ENCODE measurements at places on chromosomes 16 and 17. TPM values are rescaled to one million over a fixed set of nuclear protein-coding genes. Genes with fewer than 3 reads are reported as not detected.
A peak's percentile ranks its signal among the peaks of the same experiment; 100 is the strongest.

- no peaks in the 10 kb centered on the region for H3K4me1 ChIP-seq
- H3K36me3 ChIP-seq = no peaks in the 10 kb centered on the region
- H3K27ac ChIP-seq = no peak overlapping the region
Measured at GRCh38 chr17:2695961-2696760, 15.4 kb downstream of the CLUH start.

Gene C16orf86
- 2.9 TPM for total RNA-seq

GRCh38 chr17:46135126-46135812, 58.0 kb downstream of the KANSL1 start:
- H3K36me3 ChIP-seq = peaks cover 4% of the 10 kb centered on the region
- peaks cover 92% of the 10 kb centered on the region for H3K4me1 ChIP-seq
- H3K27ac ChIP-seq = peak overlapping the region; percentile 88
- DNase-seq = no peak
- H3K27me3 ChIP-seq = no peaks in the 10 kb centered on the region

Gene OTOP3
- total RNA-seq = not detected

- DNase-seq = no peak
- H3K27me3 ChIP-seq = no peaks in the 10 kb centered on the region
- H3K4me1 ChIP-seq = no peaks in the 10 kb centered on the region
Measured at GRCh38 chr16:58148526-58148925, 19.3 kb upstream of the CFAP20 start.

Gene TP53TG3F
- not detected for total RNA-seq

Gene FOXN1
- total RNA-seq = not detected

DNA sequence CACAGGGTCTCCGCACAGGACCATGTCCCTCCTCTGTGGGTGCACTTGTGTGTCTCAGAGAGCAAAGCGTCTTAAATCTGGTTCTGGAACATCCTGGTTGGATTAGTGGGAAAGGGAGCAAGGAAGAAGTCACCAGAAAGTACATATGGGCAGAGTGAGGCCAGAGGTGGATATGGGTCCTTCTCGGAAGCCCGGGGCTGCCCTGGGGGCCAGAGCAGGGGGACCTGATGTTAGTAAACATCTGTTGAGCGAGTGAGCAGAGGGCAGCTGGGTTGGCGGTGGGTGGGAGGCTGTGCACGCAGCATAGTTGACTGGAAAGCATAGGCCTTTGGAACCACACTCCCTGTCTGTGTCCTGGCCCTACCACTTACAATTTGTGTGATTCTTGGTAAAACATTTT, 22.7 kb downstream of the UNC13D start:
- peak overlapping the region; percentile 90 for H3K27ac ChIP-seq
- H3K27me3 ChIP-seq = no peaks in the 10 kb centered on the region
- H3K36me3 ChIP-seq = peaks cover 4% of the 10 kb centered on the region
- no peak for DNase-seq
- peak overlapping the region; percentile 66 for H3K4me3 ChIP-seq

- H3K27me3 ChIP-seq = peaks cover 5% of the 10 kb centered on the region
- no peaks in the 10 kb centered on the region for H3K36me3 ChIP-seq
- H3K4me1 ChIP-seq = no peaks in the 10 kb centered on the region
- H3K27ac ChIP-seq = no peak overlapping the region
- H3K4me3 ChIP-seq = no peak overlapping the region
Measured at GRCh38 chr16:54460263-54460860, 173.8 kb upstream of the IRX3 start.

DNA sequence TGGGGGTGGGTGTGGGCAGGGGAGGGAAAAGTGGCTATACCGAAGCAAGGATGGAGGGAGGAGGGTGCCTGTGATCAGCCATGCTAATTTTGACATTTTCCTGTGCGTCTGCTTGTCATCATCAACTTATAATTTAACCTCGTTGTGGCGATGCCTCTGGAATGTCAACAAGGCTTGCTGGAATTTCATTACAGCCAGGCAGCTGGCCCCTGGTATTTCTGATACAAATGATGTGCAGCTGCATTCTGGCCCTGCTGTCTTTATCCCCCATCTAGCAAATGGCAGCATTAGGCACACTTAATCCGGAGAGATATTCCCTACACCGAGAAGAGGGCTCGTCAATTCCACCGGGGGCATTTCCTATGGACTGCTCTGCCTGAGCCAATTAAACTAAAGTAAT, 278.3 kb upstream of the CCL2 start:
- H3K4me3 ChIP-seq = no peak overlapping the region
- H3K36me3 ChIP-seq = peaks cover 2% of the 10 kb centered on the region
- peaks cover 7% of the 10 kb centered on the region for H3K27me3 ChIP-seq

DNA sequence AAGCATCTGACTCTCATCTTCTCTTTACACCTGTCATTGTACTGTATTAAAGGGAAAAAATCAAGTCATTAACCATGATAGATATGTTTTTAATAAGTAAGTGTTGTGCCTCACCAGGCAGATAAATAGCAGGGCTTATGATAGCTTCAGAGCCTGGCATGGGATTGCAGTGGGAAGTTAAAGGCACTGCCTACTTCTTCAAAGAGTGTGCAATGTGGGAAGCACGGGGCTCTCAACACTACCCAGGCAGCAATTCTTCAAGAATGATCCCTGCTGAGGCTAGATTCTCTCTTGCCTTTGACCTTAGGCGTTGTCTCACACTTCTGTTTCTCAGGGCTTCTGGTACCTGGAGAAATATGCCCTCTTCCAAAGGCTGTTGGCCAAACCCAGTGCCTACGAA, 297.3 kb downstream of the MAF start:
- H3K36me3 ChIP-seq = no peaks in the 10 kb centered on the region
- H3K4me3 ChIP-seq = no peak overlapping the region
- peaks cover 5% of the 10 kb centered on the region for H3K4me1 ChIP-seq

Gene TPPP3
- 0.29 TPM for total RNA-seq

All from T-helper 17 cell (primary cell).